M059J (cell line): ENCODE measurements at places on chromosomes 4 and X.

GRCh38 chr4:163243297-163243981 lies 76.7 kb upstream of the NAF1 start:
- no peak for DNase-seq

- DNase-seq: peak; percentile 38
These were observed 66.8 kb upstream of the UCP1 start for GRCh38 chr4:140635606-140636005.

DNA sequence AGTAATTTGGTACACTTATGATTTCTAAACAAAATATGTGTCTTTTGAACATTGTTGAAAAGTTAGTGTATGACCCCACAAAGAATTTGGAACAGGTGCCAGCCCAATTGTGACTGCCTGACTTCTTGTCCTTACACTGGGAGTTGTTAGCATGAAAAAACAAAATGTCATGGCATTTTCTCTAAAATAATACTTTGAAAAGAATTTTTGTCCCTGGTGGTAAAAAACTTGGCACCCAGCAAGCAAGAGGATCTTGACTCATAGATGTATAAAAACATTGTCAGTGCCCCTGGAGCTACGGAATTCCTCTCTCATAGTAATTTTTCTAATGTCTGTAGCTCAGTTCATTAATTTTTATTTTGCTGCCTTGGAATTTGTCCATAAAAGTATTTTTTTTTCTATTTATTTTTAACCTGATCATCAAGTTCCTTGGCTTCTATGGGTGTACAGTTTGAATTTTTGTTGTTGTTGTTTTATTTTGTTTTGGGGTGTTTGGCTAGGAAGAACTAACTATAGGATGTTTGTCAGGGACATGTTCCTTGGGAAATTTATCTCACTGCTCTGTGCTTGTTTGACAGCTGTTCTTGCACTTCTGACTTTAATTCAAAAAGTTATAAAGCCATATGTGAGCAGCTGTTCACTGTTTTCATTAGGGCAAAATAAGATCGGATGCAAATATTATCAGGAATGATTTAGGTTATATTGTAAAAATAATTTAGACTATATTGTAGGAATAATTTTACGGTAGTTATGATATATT lies 95.4 kb upstream of the NUDT6 start:
- peak; percentile 67 for DNase-seq

- DNase-seq: no peak
These were observed 13.6 kb downstream of the SMIM20 start for GRCh38 chr4:25927361-25928195.

DNA sequence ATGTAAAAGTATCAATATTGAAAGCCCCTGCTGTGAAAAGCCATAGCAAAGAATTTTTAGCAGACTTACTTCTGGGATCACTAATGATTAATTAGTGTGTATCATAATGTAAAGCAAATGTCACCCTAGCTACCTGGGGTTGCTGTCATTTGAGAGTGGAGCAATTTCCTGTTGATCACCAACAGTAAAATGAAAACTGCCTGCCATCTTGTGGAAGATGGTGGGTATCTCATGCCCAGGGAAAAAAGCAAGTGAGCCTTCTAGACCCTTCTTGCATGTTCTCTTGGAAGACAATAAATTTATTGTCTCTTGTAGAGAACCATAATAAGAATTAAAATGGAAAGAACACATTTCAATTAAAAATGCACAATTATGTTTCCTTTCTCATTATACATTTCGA lies 360.2 kb downstream of the ZIC3 start:
- no peak for DNase-seq

GRCh38 chrX:35444671-35445355 lies 353.3 kb upstream of the MAGEB16 start:
- no peak for DNase-seq

GRCh38 chr4:33924811-33925210 lies 2319.5 kb downstream of the ARAP2 start:
- DNase-seq: peak; percentile 30
